NCI-H2171 (cell line): ENCODE measurements at places on chromosomes 3 and 15.

GRCh38 chr3:134392336-134392983 lies 18.2 kb upstream of the AMOTL2 start:
- no peak for DNase-seq

DNA sequence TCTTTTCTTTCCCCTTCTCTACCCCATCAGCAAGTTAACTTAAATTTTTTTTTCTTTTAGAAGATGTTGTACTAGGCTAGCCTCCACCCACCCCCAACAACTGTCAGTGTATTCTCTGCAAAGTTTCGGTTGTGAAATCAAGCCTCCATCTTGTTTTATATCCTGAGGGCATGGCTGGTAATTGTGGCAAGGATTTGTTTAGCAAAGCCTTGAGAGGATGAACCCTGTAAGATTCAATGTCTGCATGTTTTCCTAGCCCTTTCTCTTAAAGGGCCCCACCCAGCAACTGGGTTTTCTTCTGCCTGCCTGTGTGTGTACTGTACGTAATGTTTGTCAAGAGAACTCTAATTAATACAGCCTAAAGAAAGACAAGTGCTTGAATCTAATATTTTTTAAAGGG lies 475.3 kb downstream of the FHIT start:
- DNase-seq: no peak

- DNase-seq: no peak
These were observed 57.9 kb downstream of the ADCY5 start for GRCh38 chr3:123390865-123391600.

DNA sequence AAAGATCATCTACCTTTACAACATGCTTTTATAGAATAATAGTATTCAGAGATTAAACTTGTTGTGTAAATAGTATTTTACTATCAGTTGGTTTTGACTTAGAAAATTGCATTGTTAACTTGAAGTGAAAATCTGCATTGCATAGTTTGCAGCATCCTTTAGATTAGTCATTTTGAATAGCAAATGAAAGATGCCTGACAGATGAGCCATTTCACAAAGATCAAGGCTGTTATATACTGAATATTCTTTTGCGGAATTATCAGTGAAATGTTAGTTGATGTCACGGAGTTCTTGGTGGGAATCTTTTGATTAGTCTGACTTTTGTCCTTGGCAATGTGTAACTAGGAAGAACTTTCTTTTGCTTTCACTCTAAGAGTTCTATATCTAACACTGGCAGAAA lies 24.5 kb downstream of the RSRC1 start:
- DNase-seq: no peak

DNA sequence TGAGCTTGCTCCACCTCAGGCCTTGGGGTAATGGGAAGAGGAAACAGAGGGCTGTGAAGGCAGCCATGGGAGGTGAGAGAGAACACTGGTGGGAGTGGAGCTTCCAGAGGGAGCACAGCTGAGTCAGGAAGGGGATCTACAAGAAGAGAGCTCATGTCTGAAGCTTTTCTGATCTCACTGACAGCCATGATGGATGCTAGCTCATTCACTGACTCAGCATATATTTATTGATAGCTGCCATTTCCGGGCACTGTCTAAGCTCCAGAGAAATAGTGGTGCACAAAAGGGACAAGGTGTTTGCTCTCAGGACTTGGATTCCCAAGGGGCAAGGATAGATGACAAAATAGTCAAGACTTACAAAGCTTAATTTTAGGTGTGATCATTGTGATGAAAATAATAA lies 218.8 kb downstream of the CLSTN2 start:
- no peak for DNase-seq

- DNase-seq: no peak
These were observed 17.9 kb downstream of the FANCD2OS start for GRCh38 chr3:10090179-10090578.

DNA sequence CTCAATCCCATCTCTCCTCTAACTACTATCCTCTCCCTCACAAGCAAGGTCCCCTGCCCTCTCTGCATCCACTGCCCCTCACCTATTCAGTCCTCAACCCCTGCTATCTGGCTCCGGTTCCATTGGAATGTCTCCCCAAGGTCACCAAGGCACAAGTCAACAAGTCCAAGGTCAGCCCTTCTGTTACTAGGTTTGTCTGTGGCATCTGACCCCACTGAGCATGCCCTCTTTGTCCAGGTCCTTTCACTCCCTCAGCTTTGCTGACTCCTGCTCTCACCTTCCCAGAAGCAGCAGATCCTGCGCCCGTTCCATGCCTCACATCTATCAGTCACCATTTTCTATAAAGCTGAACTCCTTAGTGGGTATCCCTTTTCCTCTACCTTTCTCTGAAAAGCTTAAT lies 8.3 kb upstream of the SEMA7A start:
- DNase-seq: no peak

DNA sequence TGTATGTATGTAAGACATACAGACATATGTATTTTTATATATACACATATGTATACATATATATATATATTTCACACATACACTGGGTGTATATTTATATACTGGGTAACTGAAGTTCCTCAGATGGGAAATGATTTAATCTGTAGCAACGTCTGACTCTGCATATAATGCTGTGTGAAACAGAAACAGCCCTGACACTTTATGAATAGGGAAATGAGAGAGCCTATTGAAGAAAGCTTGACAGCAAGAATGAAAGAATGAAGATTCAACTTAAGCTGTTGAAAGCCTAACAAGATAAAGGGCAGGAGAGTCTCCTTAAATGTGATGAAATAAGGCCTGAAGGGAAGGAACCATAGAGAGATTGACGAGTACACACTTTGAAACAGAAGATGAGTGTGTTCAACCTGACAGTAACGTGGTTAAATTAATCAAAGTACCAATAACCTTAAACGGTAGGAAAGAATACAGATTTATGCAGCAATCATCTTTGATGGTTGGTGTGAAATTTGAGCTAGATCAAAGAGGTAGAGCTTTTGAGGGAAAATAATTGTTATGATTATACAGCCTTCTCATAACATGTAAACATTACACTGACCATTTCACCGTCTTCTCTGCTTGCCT lies 169.9 kb downstream of the MECOM start:
- no peak for DNase-seq

GRCh38 chr3:72097053-72097452 lies 312.1 kb upstream of the PROK2 start:
- DNase-seq: no peak

- no peak for DNase-seq
These were observed 511.7 kb upstream of the UBE2E2 start for GRCh38 chr3:22691407-22691806.

DNA sequence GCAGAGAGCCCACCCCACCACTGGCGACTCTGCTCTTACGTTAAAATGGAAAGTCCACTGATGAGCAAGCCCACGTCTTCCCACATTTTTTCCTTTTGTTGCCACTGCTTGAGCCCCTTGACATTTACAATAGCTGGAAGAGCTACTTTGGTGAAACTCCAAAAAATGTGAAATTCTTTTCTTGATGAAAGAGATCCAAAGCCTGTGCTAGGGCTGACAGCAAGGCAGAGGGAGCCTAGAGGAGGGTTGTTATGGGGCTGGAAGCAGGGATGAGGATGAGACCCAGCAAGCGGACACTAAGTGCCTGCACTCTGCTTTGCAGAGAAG lies 97.1 kb downstream of the CEMIP start:
- no peak for DNase-seq

DNA sequence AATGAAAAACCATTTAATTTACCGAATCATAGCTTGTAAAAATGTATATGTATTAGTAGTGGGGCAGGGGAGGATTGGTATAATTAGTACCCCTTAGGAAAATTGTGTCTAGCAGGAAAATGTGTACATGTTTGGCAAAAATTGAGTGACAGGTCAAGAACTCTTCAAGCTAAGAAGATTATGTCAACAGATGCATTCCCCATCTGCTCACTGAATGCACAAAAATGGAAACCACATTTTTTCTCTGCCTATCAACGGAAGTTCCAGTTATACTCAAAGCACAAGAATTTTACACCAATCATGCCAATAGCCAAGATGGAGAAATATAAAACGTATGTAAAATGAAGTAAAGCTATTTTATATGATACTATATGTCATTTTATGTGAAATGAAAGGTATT lies 377.8 kb downstream of the KCNH8 start:
- peak; percentile 43 for DNase-seq

DNA sequence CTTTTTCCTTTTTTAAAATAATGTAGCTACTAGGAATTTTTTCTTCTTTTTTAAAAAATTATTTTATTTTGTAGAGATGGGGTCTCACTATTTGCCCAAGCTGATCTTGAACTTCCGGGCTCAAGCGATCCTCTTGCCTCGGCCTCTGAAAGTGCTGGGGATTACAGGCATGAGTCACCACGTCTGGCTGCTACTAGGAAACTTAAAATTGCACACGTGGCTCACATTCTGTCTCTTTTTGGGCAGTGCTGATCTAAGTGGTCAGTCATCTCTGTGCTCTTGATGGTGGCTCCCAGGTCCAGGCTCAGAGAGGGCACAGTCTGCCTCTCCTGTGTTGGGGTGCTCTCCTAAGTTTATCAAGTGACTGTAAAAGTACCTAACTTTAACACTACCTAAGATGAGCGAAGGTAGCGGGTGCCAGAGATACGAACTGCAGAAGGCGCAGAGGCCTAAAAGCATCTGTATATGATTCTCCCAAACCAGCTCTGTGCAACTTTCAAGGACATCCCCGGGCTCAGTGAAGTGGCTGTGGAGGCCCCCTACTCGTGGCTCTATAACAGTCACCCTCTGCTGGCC lies 52.9 kb upstream of the SEC13 start:
- no peak for DNase-seq
